ENCODE measurements at places on chromosomes 5 and 9.
A peak's percentile ranks its signal among the peaks of the same experiment; 100 is the strongest.

DNA sequence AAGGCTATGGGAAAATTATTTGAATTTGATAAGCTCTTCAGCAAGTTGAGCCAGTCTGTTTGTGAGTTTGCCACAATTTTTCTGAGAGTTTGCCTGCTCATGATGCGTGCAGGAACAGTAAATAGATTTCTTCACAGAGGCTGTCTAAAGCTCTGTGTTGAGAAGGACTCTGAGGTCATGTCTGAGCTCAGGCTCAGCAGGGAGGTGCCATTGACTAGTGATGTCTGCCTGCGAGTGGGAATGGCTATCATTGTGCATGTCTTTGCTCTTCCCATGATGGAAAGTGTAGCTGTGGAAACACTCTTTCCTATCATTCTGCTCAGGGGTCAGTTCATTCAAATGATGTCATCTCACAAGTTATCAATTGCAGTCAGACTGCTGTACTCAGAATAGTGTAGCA is 142.8 kb downstream of the RASEF start:
- DNase-seq, result no peak

GRCh38 chr9:96117398-96118080 is 184.4 kb downstream of the HSD17B3 start:
- DNase-seq, result no peak

GRCh38 chr9:35529161-35529823 is 39.4 kb downstream of the RUSC2 start:
- no peak for DNase-seq

- DNase-seq, result no peak
Measured at GRCh38 chr5:170372971-170373370, 16.2 kb downstream of the KCNMB1 start.

GRCh38 chr5:178356431-178356872 is 123.8 kb upstream of the PHYKPL start:
- DNase-seq, result peak; percentile 37

DNA sequence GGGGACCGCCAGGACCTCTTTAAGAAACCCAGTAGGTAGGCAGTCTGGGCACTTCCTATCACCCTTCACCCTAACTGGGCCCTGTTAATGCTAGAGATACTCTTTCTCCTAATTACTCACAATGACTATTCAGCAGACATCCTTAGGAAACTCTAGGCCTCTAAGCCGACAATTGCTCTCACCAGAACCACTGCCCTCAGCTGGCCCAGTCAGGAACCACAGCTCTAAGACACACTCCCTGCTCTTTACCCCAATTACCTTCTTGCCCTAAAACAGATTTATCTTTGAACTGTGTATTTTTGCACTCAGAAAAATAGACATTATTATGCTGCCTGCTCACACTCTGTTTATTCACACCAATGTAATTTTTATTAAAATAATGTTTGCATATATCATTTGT is 432.6 kb upstream of the SLC30A5 start:
- peak; percentile 54 for DNase-seq

- peak; percentile 53 for DNase-seq
Measured at GRCh38 chr5:119397518-119398380, 41.9 kb downstream of the TNFAIP8 start.

GRCh38 chr9:89252651-89253267 is 58.2 kb upstream of the CKS2 start:
- no peak for DNase-seq

DNA sequence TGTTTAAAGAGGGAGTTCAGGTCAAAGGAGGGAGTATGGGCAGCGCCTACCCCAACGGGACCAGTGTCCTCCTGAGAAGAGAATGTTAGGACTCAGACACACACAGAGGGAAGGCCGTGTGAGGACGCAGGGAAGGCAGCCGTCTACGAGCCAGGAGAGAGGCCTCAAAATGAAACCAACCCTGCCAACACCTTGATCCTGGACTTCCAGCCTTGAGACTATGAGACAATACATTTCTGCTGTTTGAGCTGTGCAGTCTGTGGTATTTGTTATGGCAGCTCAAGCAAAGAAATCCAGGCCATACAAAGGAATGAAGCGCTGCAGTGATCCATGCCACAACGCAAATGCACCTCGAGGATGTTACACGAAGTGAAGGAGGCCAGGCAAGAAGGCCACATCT is 97.9 kb downstream of the COL23A1 start:
- no peak for DNase-seq

DNA sequence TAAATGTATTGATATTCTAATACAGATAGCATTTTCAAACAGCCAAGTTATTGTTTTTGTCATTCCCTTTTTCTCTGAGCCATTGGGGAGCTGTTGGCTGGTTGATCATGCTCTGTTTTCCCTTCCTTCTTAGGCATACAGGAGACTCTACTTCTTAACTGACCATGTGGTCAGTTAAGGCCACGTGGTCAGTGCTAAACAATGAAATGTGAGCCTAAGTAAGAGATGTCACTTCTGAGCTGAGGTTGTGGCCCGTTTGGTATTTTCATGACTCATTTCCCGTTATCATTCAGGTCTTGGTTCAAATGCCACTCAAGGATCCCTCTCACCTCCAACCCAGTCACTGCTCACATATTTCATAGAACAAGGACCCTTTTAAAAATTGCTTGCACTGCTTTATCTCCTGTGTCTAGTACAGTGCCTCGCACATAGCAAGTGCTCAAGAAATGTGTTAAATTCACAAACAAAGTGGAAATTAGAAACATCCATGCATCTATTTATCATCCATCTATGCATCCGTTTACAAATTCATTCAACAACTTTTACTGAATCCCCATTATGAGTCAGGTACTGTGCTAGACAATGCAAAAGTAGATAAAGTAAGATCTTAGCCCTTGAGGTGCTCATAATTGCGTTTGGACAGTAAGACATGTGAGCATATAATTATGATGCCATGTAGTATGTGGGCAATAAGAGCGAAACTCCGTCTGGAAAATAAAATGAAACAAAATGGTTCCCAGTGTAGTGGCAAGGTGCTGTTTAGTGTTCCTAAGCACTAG is 50.7 kb downstream of the ARRDC3 start:
- peak; percentile 47 for DNase-seq

- DNase-seq, result no peak
Measured at GRCh38 chr5:83253720-83254119, 176.4 kb downstream of the XRCC4 start.

GRCh38 chr9:111621895-111622480 is 9.1 kb upstream of the DNAJC25 start:
- DNase-seq, result peak; percentile 67

DNA sequence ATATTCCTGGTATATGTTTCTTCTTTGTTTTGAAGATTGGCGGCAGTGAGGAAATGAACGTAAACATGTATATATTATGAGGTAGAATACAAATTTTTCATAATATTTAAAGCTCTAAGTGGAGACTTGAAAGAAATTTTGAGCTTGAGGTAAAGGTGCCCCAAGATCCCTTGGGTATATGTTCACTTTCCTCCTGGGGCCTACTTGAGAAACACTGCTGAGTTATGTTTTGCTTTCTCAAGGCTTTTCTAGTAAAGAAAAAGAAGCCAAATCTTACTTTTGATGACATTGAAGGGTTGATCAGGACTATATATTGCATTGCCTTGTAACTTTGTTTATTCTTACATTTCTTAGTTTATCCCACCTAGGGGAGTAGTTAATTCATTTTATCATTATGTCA is 30.7 kb downstream of the AP3S1 start:
- DNase-seq, result no peak

- DNase-seq, result no peak
Measured at GRCh38 chr5:95713960-95714710, 17.0 kb upstream of the RHOBTB3 start.

- peak; percentile 41 for DNase-seq
Measured at GRCh38 chr5:163506726-163507125, 1.3 kb downstream of the MAT2B start.

- no peak for DNase-seq
Measured at GRCh38 chr5:1318659-1319251, 23.9 kb upstream of the TERT start.

- DNase-seq, result no peak
Measured at GRCh38 chr9:133268335-133269056, 6.5 kb downstream of the ABO start.

DNA sequence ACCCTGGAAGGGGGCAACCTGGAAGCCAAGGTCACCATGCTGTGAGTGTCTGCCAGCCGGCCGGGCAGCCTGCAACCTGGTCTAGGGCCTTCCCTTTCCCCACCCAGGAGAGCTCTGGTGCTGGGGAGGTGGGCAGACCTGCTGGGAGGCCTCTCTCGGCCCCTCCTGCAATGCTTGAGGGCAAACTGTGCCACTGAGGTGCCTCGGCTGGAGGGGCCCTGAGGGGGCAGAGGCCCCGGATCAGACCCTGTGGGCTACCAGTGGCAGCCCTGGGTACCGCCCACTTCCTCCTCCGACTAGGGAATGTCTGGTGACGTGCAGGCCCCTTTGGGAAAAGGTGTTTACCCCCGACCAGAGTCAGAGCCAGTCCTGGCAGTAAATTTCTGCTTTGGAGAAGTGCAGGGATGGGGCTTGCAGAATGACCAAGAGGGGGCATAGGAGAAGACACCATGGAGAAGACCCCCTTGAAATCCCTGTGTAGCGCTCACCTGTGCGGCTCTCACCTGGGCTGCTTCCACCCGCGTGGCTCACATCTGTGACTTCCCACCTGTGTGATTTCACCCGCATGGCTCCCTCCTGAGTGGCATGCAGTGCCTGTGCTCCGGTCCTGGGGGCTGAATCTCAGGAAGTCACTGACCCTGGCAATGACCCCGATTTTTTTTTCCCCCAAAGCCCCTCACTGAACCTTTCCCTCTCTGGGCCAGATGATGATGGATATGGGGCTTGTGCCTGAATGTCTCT is 1.1 kb downstream of the LCN1 start:
- no peak for DNase-seq

- no peak for DNase-seq
Measured at GRCh38 chr5:169950333-169950732, 30.0 kb downstream of the INSYN2B start.

GRCh38 chr5:34717426-34718327 is 61.5 kb downstream of the RAI14 start:
- peak; percentile 92 for DNase-seq

- DNase-seq, result no peak
Measured at GRCh38 chr9:129640871-129641749, 841 bp downstream of the ASB6 start.

DNA sequence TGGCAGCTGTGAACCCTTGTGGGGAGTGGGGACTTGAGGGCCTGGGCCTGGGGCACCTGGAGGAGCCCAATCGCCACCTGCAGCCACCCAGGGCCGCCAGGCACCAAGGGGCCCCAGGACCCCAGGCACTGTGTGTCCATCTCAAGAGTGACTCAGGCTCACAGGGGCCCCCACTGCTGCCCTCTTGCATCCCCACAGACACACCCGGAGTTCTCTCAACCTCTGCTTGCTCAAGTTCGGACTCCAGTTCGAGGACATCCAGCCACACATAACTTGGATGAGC is 51.9 kb downstream of the MRPL36 start:
- DNase-seq, result no peak

GRCh38 chr5:134989266-134989830 is 21.6 kb downstream of the CATSPER3 start:
- peak; percentile 30 for DNase-seq

DNA sequence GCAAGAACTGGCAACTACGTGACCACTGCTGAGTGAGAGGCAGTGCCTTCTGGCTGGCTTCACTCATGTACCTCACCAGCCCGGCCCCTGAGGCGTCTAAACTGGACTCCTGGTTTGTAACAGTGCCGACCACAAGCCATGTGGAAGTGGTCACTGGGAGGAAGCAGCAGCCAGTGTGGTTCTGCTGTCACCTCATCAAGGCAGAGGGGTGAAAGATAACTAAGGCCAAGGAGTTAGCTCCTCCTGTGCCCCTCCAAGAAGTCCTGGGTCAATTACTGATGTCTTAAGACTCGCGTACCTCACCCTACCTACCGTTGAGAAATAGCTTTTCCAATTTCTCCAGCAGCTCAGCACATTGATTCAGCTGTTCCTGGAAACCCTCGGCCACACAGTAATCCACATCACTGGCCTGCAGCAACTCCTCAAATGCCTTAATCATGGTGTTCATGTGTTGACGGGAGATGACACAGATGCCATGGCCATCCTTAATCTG is 142.9 kb downstream of the CDK5RAP2 start:
- no peak for DNase-seq

DNA sequence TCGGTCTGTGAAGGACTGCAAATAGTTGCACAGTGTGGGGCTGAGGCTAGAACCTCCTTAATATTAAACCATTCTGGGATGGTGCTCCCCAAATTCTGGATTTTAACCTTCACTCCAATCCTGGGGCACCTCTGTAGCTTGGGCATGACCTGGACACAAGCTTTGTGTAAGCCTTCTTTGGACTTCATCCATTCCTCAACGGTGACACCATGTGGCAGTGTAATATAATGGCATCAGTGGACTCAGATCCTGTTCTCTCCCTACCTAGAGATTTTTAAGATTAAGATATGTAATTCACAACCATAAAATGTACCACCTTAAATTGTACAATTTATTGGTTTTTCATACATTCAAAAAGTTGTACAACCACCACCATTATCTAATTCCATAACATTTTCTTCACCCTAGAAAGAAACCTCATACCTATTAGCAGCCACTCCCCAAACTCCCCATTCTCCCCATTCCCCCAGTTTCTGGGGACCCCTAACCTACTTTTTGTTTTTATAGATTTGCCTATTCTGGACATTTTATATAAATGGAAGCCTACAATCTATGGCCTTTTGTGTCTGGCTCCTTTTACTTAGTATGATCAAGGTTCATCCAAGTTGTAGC is 4.8 kb upstream of the PLGRKT start:
- peak; percentile 45 for DNase-seq

- DNase-seq, result peak; percentile 7
Measured at GRCh38 chr5:158895588-158895987, 204.1 kb downstream of the EBF1 start.

- DNase-seq, result no peak
Measured at GRCh38 chr5:14131855-14132503, 11.2 kb upstream of the TRIO start.

- DNase-seq, result no peak
Measured at GRCh38 chr5:101969742-101970141, 326.3 kb downstream of the SLCO4C1 start.

GRCh38 chr5:147610798-147611197 is 100.9 kb upstream of the DPYSL3 start:
- no peak for DNase-seq

DNA sequence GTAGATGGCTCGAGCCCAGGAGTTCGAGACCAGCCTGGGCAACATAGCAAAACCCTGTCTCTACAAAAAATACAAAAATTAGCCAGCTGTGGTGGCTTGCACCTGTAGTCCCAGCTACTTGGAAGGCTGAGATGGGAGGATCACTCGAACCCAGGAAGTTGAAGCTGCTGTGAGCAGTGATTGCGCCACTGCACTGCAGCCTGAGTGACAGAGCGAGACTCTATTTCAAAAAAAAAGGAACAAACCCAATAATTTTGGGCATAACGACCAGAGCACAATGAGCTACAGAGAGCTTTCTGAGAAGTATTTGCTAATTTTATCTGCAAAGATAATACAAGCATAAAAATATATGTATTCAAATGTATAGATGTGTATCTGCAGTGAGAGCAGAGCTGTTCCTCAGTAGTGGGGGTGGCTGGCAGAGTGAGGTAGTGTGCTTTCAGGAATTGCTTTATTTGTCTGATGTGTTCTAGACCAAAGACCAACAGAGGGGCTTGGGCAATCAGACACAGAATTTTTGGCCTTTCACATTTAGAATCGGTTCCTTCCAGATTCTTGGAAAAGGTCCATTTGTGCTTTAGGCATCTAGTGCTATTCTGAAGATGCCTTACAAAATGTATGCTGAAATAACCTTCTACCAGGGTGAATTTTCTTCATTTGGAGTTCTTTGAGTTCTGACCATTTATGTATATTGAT is 5.2 kb downstream of the DOCK8 start:
- no peak for DNase-seq

Measured in AG08395 (cell line).